Left forelimb (tissue), 1 donor: ENCODE measurements at places on chromosomes 1 and 21.
A peak's percentile ranks its signal among the peaks of the same experiment; 100 is the strongest.

GRCh38 chr1:68112835-68113243, 62.4 kb upstream of the DIRAS3 start:
- DNase-seq = no peak

DNA sequence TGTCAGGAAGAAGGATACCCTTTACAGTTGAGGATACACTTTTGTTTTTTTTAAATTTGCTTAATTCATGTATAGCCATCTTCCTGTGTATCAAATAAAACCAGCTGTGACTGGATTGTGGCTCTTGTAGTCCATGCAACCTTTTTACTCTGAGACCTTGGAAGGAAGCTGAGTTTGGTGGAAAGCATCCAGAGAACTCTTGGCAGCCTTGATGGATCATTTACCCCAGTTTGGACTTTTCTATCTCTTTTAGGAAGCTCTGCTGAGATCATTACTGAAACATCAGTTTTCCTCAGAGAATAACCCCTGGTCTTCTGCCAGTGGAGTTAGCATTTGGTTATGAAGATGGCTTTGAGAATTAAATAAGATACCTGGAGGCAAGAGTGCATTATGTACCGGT, 21.2 kb upstream of the APOBEC4 start:
- peak; percentile 82 for DNase-seq

GRCh38 chr1:15083578-15083977, 70.0 kb upstream of the TMEM51 start:
- DNase-seq = no peak

- no peak for DNase-seq
Measured at GRCh38 chr1:115280064-115280463, 58.0 kb downstream of the NGF start.

DNA sequence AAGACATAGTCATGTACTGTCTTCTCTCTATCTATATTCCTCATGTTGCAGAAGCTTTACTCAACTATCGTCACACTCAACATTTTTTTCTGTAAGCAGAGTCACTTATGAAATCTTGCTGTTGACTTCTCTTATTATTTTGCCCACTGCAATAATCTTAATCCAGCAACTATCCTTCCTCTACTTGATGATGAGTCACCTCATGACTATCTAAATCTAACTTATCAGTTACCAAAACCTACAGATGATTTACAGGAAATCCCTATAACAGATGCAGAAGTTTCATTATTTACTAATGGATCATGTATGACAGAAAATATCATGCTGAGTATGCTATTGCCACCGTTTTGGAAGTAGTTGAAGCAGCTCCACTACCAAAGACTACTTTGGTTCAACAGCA, 378.9 kb downstream of the DUSP10 start:
- no peak for DNase-seq
